ENCODE measurements at places on chromosomes 7 and 10.

GRCh38 chr7:475951-476441 is 43.6 kb downstream of the PDGFA start:
- no peak for DNase-seq

- no peak for DNase-seq
These were observed 327.2 kb downstream of the GALNT17 start for GRCh38 chr7:71459132-71459531.

DNA sequence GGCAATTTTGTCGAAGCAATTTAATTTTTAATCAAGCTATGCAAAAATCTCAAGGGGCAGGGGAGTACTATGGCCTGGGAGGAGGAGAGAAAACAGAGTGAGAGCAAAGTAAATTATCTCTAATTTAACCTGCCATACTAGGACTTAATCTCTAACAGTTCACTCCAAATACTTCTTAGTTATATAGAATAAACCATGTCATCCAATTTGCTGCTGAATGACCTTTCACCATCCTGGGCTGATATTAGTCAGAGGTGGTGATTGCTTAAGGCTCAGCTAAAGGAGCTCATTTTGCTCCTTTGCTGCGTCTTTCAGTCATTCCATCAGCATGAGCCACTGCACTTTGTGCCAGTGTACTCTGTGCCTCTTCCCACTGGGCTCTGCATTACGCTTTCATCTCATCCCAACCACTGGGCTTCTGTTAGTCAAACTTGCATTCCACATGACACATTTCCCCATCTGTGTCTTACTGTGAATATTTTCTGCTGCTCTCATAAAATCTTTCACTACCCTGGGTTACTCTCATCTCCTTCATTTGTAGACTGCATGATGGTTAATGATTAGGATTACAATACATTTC is 84.3 kb downstream of the CD36 start:
- DNase-seq, result no peak

- no peak for DNase-seq
These were observed 113.6 kb upstream of the PCLO start for GRCh38 chr7:83276250-83276649.

DNA sequence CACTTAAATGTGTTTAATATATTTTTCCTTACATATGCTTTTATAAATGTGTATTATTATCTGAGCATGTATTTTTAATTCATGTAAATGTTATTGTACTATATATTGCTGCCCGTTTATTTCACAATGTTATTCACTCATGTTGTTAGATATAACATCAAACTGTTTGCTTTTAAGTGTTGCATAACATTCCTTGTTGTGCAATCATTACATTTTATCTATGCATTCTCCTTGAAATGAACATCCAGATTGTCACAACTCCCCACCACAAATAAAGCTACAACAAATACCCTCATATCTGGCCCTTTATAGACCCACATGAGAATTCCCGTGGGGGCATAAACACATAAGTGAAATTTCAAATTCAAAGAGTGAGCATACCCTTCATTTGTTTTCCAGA is 264.2 kb downstream of the HPSE2 start:
- DNase-seq, result no peak

DNA sequence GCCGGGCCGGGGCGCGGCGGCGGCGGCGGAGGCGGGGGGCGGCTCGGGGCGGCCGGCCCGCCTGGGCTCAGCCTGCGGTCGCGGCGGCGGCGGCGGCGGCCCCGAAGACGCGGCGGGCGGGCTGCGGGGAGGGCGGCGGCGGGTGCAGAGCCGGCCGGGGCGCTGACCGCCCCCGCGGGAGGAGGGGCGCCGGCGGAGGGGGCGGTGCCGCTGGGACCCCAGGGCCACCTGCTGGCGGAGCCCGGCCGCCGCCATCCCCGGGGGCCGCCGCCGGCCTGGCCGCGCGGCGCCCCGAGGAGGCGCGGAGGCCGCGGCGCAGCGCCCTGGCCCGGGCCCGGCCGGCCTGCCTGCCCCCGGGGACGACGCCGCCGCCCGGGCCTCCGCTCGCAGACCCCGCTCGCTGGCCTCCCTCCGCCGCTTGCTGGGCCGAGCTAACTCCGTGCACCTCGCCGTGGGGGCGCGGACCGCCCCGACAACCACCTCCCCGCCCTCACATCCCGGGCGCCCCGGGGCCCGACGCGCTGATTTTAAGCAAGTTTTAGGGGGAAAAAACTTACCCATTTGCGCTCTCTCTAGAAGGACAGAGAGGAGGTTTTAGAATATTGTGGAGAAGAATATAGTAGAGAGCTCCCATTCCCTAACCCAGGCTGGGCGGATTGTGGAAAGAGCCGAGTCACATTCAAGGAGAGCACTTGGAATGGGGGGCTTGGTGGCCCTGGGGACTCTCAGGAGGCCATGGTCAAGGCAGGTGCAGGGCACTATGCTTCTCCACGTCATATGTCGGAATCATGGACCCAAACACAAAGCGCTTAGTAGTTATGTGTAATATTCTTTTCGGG is at the start of gene BEND7:
BEND7 (minus strand) TSS at position 140 of the 839 bp plus-strand sequence. CDS start 481 bp downstream, outside the sequence.
- no peak for DNase-seq

DNA sequence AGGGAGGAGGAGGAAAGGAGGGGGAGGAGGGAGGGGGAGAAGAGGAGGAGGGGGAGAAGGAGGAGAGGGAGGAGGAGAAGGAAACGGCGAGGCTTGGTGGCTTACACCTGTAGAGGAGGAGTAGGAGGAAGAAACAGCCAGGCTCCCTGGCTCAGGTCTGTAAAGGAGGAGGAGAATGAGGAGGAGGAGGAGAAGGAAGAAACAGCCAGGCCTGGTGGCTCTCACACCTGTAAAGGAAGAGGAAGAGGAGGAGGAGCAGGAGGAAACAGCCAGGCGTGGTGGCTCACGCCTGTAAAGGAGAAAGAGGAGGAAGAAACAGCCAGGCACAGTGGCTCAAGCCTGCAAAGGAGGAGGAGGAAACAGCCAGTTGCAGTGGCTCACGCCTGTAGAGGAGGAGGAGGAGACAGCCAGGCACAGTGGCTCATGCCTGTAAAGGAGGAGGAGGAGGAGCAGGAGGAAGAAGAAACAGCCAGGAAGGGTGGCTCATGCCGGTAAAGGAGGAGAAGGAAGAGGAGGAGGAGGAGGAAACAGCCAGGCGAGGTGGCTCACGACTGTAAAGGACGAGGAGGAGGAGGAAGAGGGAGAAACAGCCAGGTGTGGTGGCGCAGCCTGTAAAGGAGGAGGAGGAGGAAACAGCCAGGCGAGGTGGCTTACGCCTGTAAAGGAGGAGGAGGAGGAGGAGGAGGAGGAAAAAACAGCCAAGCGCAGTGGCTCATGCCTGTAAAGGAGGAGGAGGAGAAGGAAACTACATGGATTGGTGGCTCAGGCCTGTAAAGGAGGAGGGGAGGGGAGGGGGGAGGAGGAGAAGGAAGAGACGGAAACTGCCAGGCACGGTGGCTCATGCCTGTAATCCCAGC is 14.9 kb upstream of the CRCP start:
- DNase-seq, result peak; percentile 61

GRCh38 chr7:157650801-157651200 is 314.0 kb downstream of the DNAJB6 start:
- DNase-seq, result no peak

DNA sequence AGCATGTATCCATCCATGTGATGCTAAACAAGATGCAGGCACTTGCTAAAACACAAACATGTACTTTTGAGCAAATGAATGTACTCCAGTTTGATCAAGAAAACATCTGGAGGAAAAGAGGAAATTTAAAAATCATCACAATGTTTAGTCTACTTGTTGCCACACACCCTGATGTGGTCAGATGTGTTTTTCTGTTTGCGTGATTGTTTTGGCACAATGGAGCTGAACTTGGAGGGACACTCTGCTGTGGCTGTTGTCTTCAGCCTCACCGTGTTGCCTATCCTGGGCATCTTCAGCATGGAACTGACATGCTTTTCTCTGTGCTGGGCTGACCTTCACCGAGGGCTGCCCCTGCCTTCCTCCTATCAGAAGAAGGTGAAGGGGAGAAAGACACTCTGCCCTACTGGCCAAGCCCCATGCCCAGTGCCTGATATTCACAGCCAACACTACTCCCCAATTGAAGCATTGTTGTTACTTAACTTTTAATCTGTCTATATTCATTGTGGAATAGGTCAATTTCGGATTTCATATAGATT is 268.3 kb upstream of the IGFBP3 start:
- DNase-seq, result no peak

DNA sequence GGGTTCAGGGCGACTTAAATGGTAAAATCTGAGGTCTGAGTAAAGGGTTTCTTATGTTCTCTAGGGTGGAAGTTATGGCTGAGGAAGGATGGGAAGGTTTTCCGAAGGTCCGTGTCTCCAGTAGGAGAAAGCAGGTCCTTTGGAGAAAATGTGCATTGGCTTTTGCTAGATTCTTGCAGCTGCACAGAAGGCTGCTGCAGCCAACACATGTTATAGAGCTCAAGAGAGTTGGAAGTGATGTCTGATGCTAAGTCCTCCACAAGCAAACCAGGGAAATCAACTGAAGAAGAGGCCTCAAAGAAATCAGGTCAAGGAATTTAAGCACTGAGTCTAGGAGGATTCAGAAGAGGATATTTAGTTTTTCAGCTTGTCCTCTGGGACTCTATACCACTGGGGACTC is 404.6 kb downstream of the LRMDA start:
- no peak for DNase-seq

GRCh38 chr10:17820943-17821342 is 11.8 kb downstream of the MRC1 start:
- no peak for DNase-seq

- DNase-seq, result no peak
These were observed 6.8 kb downstream of the TACR2 start for GRCh38 chr10:69409968-69410367.

- peak; percentile 72 for DNase-seq
These were observed 31.9 kb downstream of the SCRN1 start for GRCh38 chr7:29957521-29958310.

GRCh38 chr7:123860848-123861247 is 15.9 kb downstream of the HYAL4 start:
- no peak for DNase-seq

DNA sequence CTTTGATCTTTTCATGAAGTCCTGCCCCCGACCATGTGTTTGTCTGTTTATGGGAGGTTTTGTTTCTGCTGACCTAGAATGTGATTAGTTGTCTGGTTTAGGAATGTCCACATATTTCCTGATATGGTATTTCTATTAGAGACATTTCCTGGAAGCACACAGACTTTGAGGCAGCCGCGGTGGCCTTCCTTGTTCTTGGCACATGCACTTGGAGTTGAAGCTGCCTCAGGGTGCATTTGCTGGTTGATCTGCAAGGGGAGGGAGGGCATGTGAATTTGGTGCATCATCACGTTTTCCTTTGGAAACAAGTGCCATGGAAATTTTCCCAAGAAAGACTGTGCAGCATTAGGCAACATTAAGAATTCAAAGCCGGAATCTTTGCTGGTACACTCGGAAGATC is 328.7 kb downstream of the PAXIP1 start:
- DNase-seq, result no peak

GRCh38 chr7:118517275-118517674 is 292.8 kb downstream of the ANKRD7 start:
- no peak for DNase-seq

- DNase-seq, result peak; percentile 21
These were observed 757 bp downstream of the ANKIB1 start for GRCh38 chr7:92246360-92247101.

GRCh38 chr7:1289666-1290025 is 57.0 kb downstream of the UNCX start:
- no peak for DNase-seq

DNA sequence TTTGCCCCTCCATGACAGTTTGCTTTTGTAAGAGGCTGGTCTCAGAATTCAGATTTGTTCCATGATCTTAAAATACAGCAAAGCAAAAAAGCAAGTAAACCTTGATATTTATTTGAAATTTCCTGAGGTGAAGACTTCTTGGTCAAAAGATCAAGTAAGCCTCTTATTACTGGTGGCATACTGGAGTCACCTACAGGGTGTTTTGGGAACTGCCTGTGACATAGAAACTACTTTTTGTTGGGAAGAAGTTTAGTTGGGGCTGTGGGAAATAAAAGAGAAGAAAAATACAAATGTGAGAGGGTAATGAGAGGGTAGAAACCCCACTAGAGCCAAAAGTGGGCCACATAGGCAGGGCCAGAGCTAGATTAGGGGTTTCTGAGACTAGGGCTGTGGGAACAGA is 217.9 kb downstream of the OTUD1 start:
- no peak for DNase-seq

GRCh38 chr7:139645572-139646523 is 122.4 kb downstream of the CLEC2L start:
- DNase-seq, result peak; percentile 66

- DNase-seq, result no peak
These were observed 254.3 kb upstream of the NPVF start for GRCh38 chr7:25482631-25483030.

DNA sequence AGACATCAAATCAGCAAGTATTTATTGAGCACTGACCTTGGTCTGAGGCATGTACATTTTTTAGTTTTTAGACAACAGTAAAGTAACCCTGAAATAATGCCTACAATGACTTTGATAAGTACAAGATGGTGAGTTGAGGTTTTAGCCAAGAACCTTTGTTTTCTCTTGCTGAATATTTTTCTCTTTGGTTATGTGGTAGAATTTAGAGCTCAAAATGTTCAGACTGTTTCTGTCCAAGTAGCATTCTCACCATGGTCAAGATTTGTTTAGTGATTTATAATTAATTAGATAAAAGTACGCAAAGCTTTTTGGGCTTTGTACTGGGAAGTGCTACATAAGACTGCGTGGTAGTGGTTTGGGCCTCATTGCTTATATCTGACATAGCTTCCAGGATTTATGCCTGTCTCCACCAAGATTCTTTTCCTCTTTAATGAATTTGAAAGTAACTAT is 102.4 kb downstream of the KAT6B start:
- no peak for DNase-seq

- DNase-seq, result peak; percentile 18
These were observed 20.2 kb downstream of the PDCD11 start for GRCh38 chr10:103416436-103417147.

GRCh38 chr7:1297017-1297960 is 64.6 kb downstream of the UNCX start:
- DNase-seq, result no peak

- no peak for DNase-seq
These were observed 186.8 kb downstream of the PARD3 start for GRCh38 chr10:34628174-34628796.

GRCh38 chr7:137146552-137147337 is 196.8 kb downstream of the PTN start:
- no peak for DNase-seq

- no peak for DNase-seq
These were observed 105.1 kb upstream of the GPR22 start for GRCh38 chr7:107364787-107365186.

GRCh38 chr10:129524936-129525335 is 57.9 kb downstream of the MGMT start:
- no peak for DNase-seq

GRCh38 chr10:47133871-47134570 is 166.0 kb upstream of the GDF10 start:
- DNase-seq, result no peak

- no peak for DNase-seq
These were observed 131.1 kb upstream of the SORCS3 start for GRCh38 chr10:104509981-104510380.

GRCh38 chr10:21261842-21262294 is 263.6 kb downstream of the SKIDA1 start:
- DNase-seq, result no peak
